ENCODE measurements at places on chromosomes 7 and 10.

DNA sequence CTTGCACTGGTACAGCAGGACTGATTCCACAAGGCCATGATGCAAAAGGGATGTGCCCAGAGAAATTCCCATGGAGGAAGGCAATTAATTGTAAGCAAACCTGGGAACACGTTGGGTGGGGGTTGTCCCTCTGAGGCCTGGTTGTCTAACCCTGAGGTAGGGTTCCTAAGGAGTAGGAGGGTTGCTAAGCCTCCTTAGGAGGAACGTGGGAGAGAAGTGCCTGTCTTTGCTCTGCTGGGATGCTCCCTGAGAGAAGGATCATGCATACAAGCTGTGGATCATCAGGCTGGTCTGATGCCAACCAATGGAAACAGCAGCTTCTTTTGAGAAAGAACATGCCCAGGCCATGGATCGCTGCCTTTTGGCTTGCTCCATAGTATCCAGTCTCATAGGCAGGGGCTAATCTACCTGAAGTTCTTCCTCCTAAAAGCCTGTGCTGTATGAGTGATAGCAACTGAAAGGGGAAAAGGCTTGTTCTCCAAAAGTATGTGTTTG, 203.7 kb upstream of the NPVF start:
- DNase-seq = no peak

GRCh38 chr7:113799896-113800295, 118.9 kb downstream of the PPP1R3A start:
- no peak for DNase-seq

DNA sequence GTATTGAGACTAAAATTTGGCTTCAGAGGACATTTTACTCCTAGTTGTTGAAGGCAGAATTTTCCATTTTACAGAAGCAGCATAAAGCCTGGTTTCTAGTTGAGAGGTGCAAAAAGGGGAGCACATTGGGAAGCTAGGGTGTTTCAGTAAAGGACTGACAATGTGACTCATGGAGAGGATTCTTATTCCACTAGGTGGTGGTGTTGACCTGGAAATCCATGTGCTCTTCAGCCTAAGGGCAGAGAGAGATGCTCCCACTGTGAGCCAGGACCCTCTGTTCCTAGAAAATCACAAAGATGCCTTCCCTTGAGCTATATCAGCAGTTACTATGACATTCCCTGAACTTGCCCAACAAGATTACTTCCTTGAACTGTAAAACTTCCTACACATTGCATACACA, 687.8 kb downstream of the IPMK start:
- no peak for DNase-seq

DNA sequence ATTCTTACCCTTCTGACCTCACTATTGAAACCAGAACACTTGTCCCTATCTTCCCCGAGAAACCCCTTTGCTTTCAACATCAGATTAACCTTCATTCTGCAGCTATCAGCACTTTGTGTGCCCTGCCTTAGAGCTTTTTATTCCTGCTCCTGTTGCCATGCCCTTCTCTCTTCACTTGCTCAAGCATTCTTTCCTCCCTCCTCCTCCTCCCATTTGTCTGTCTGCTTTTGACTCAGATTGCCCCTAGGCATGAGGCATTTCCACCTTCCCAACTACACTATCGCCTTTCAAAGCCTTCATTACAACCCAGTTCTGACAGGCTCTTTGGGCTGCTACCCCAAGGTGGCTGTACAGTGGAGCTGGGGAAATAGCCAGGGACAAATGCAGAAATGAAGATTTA, 143.3 kb downstream of the SLC25A13 start:
- no peak for DNase-seq

GRCh38 chr7:122310119-122311021, 5.8 kb upstream of the FEZF1 start:
- no peak for DNase-seq

DNA sequence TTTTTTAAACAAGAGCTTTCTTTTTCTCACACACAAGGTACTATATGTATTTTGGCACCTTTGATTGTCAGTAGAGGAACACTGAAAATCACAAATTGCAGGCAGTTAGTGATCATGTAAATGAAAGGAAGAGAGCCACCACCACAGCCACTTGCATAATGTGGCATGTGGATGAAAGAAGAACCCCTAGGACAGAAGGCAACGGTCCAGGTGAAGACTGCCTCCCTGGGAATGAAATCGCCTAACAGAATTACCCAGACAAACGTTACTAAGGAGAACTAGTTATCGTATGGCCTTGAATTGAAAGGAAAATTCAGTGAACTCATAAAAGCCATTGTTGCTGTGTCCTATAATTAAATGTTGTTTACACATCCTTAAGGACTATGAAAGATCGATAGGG, 41.2 kb upstream of the PTPRZ1 start:
- DNase-seq = no peak

DNA sequence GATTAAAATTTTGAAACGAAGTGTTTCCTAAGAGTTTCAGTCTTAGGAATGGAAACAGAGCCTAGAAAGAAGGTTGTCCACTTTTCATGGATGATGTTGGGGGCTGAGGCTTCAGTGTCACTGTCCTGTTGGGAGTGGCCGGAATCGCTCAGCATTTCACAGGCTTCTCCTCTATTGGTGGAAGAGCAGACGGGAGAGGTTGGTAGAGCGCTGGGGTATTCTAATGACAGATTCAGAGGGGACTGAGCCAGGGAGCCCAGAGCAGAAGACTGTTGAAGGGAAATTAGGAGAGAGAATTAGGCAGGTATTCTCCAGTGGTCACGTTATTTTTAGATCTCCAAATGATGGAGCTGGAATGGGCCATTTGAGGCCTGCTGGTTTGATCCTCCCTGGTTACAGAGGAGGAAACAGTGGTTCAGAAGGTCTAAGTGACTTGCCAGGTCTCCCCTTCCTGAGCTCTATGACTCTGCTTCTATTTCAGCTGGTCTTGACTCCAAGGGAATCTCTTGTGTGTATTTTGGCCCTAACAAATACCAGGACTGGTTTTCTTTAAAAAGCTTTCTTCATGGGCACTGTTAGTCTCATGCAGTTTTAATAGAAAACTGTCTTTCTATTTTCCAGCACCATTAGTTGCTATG, 35.7 kb upstream of the EEPD1 start:
- no peak for DNase-seq

DNA sequence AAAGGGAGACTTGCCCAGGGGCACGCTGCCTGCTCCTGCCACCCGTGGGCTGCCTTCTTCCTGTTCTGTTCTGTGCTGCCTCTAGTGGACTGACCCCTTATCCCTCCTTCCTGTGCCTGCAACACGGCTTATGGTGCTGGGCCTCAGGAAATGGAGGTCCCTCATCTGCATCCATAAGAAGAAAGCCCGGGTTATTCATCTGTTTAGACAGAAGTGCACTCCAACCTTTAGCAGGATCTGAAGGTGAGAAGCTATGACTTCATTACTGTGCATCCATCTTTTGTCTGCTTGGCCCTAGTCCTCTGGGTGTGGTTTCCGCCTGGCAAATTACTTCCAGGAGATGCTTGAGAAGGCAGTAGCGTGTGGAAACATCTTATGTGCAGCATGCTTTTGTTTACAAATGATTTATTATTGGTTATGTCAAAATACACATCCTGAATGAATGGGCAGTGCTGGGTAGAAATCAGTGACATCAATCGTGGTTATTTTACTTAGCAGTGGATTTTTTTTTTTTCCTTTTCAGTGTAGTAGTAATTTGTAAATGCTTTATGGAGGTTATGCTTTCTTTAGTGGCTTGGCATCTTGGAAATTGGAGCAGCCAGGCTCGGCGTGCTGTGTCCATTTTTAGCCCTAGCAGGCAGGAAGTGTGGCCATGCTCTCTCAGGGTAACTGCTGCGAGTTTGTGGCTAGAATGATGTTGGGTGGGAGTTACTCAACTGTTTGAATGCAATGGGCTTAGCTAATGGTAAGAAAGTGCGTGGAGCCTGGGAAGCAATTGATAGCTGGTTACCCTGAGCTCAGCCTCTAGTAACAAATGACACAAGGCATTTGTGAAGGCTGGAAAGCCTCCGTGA, 12.7 kb downstream of the PTPRE start:
- no peak for DNase-seq

DNA sequence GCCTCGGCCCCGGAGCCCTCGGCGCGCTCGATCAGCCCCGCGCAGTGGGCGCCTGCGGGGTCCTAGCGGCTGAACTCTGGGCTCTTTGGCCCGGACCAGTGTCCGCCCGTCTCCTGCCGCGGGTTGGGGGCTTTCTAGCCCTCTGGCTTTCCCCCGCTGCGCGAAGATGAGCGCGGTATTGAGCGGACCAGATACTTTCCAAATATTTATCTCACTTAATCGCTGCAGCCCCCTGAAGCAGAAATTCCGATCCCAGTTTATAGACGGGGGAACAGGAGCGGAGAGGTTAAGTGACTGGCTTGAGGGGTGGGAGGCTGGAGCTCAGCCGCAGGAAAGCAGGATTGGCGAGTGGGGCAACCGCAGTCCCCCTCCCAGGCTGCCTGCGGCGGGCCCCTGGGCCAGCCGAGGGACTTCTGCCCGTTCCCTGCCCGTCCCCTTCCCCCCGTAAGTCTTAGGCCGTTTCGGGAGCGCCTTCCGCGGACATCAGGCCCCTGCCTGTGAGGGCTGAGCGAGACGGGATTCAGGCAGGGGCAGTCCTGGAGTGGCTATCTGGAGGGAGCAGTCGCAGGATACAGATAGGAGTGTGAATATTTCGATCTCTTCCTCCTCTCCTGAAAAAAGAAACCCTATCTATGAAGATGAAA, 565 bp downstream of the STRIP2 start:
- DNase-seq = no peak

- DNase-seq = no peak
Observed at GRCh38 chr7:26900251-26900650, 35.9 kb upstream of the SKAP2 start.

DNA sequence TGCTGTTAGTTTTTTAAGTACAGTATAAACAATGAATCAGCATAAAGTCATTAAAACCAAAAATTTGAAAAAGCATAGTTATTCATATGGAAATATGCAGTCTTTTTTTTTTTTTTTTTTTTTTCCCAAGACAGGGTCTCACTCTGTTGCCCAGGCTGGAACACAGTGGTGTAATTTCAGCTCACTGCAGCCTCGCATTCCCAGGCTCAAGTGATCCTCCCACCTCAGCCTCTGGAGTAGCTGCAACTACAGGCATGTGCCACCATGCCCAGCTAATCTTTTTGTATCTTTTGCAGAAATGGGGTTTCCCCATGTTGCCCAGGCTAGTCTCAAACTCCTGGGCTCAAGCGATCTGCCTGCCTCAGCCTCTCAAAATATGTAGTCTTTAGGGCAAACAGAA, 182.0 kb downstream of the SEMA3E start:
- DNase-seq = no peak

DNA sequence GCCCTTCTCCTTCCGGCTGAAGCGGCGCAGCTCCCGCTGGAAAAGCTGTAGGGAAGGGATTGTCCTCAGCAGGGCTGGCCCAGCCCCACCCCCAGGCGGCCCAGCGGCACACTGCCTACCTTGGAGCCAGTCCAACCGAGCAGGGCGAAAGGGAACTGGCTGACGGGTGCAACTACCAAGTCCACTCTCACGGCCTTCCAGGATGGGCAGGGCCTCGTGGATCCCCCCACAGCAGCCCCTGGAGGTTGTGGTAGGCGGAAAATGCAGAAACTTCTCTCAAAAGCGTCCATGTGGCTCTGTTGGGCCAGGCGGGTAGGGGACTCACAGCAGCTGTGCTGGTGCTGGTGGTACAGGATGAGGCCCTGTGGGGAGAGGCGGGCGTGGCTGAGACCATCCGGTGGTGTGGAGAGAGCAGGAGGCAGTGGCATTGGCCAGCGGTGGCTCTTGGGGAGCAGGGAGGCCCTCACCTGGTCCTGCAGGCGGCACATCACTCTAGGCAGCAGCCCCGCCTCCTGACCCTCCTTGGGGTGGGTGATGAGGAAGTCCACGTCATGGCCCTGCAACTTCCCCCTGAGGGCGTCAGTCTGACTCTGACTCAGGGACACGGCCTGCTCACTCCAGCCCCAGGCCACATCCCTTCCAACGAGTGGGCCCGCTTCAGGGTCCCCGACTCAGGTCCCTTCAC, 8.4 kb upstream of the PGAM2 start:
- peak; percentile 80 for DNase-seq

DNA sequence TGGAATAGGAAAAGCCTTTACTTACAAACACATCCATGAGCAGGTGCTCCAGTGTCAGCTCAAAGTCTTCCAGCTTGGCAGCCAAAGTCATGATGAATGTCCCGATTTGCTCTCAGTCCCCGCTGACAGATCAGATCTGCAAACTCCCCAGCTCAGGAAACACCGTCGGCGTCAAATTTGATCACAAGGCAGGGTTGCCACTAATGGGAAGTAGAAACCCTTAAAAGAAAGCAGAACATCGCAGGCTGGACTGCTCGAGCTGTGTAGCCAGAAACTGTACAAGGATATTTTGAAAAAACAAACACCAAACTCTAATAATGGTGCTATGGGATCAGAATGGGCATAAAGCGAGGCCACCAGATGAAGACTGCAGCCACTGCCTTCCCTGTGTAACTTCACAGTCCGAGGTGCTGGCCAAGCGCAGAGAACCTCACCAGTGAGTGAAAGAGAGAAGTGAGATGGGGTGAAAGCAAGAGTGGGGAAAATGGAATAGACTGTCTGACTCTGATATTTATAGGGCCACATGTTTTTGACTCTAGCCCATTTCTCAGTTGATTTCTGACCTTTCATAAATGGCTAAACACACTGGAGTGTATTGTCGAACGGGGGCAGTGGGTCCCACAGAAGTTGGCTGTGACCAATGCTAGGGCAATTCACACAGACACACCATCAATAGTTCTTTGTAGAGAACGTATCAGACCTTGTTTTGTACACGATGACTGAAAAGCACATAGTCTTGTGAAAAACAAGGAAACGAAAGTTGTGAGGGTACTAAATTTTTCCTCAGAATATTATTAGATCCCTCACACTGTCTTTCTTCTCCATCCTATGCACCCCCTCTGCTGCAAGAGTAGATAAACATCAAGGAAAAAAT, 306.2 kb downstream of the FRMD4A start:
- no peak for DNase-seq

DNA sequence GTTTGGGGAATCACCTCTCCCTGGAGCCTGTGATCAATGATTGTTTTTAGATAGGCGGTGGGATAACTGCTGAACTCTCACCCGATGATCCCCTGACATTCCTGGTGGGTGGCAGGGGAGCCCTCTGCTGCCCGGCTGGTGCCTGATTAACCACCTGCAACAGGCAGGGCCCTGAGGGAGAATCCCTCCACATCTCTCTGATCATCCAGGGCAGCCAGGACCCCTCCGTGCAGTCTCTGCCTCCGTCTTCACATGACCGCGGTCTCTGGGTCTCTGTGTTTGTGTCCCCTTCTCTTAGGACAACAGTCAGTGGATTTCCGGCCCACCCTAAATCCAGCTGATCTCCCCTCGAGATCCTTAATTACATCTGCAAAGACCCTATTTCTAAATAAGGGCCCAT, 17.4 kb downstream of the CALML5 start:
- DNase-seq = no peak

DNA sequence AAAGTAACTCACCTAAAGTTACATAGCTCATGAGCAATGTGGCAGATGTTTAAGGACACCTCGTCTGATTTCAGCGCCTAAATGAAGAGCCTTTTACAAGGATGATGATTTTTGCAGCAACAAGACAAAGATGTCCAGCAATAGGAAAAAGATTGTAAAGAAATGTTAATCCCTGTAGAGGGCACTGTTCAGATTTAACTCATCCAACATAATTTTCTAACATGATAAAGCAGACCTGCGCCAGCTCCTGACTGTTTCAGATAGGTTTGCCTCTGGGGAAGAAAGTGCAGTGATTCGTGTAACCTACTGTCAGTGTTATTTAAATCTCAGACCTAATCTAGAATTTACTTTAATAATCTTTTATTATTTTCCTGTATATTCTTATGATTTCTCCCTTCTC, 595.2 kb downstream of the AUTS2 start:
- DNase-seq = no peak

- no peak for DNase-seq
Observed at GRCh38 chr7:70607281-70607680, 524.7 kb upstream of the GALNT17 start.

- no peak for DNase-seq
Observed at GRCh38 chr7:33157781-33158180, 28.4 kb downstream of the BBS9 start.

All from immature natural killer cell (primary cell).